ENCODE measurements at places on chromosomes 1 and 21.

- peak; percentile 35 for DNase-seq
Measured at GRCh38 chr1:209645574-209646452, 6.4 kb downstream of the LAMB3 start.

DNA sequence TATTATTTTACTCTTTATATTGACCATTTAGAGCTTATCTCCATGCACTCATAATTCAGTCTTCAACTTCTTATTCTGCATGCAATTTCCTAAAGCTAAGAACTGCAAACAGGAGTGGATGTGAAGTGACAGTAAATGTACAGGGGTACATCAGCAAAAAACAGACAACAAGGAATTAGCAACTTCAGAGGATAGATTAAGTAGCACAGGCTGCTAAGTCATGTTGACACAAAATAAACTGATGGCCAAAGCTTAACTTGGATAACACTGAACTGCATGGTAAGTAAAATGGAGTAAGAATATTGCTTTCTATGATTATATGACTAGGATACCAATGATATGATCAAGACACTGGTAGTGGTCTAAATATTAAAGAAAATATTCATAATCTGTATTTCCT is 66.5 kb downstream of the USP24 start:
- no peak for DNase-seq

GRCh38 chr1:101365878-101366277 is 129.1 kb downstream of the S1PR1 start:
- DNase-seq = no peak

- DNase-seq = peak; percentile 55
Measured at GRCh38 chr1:193058529-193059281, 455 bp downstream of the UCHL5 start.

DNA sequence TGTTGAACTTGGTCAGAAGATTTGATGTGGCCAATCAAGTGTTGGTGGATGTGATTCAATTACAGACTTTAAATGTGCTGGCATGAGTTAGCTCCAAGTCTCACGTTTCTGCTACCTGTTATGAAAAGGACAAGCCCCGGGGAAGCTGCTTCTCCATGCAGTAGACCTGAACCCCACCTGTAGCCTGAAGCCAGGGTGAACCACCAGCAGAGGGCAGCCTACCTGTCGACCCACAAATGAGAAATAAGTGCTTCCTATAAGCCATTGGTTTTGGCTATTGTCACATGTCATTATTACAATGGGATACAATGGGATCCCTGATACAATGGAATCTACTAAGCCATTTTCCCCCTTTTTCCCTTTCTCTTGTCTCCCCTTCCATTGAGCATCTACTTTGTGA is 230.2 kb downstream of the PRDM2 start:
- DNase-seq = no peak

DNA sequence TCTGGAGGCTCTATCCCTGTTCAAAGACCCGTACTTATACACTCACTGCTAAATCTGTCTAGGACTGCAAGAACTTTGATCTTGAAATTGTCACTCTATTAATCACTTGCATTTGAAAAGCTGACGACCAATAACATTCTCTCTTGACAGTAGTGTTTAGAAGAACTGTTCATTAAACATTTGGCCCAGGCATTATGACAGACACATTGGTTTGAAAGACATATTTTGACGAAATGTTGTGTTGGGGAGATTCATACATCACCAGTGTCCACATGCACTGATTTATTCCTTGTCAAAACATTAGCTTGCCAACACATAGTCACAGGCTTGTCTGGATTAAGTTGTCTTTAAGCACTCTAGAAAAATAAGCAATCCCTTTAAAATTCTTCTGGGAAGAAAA is 951.3 kb downstream of the ADGRL2 start:
- DNase-seq = no peak

GRCh38 chr1:210523830-210524229 is 195.1 kb downstream of the HHAT start:
- no peak for DNase-seq

GRCh38 chr1:26826261-26827105 is at the start of gene ZDHHC18:
Gene ZDHHC18, plus strand, starts transcription at chr1:26826688. Its CDS starts 117 bp downstream, at chr1:26826805.
- DNase-seq = peak; percentile 64

- no peak for DNase-seq
Measured at GRCh38 chr21:43825936-43826622, 36.7 kb downstream of the RRP1 start.

DNA sequence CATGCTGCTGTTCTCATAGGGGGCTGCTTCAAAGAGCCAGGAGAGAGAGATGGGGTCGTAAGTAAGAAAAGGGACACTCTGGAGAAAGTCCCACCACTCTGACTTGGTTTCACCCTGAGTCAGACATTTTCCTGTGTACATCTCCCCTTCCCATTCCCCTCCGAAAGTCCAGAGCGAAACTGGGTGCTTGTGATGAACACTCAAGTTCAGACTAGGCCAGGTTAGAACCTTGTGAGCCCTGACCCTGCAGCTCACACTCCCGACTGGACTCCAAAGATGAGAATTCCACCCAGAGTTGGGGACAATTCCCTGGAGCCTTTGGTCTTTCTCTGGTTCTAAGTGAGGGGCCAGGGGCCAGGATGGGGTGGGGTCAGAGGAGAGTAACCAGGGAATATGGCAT is 139.5 kb downstream of the CNIH3 start:
- DNase-seq = no peak

GRCh38 chr1:174988539-174988938 is 11.2 kb upstream of the CACYBP start:
- no peak for DNase-seq

DNA sequence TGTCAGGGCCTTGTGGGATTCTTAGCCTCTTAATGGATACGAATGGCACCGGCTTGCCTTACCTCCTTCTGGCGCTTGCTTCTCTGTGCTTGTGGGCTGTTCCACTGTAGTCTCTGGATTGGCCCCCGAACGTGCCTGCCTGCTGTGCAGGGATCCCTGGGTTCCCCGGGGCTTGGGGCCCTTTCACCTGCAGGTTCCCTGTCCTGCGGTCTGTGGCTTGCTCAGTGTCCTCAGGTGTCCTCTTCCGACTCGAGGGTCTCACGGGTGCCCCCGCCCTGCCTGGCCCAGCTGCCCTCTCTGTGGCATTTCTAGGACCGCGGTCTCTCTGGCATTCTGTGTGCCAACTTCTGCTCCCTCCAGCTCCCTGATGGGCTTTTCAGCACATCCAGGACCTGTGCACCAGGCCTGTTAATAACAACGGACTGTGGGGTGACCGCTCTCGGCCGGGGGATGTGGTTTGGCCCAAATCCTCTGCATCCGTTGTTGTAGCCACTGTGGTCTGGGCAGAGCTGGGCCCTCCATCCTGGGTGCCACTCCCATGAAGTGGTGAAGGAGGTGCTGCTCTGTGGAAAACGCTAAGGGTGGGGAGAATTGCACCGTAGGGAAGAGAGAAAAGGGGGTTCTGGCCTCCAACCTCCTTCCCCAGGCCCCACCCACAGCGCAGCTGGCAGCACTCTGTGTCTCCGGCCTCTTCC is 12.4 kb downstream of the COL18A1 start:
- peak; percentile 52 for DNase-seq

- no peak for DNase-seq
Measured at GRCh38 chr1:81799939-81800694, 617 bp upstream of the ADGRL2 start.

DNA sequence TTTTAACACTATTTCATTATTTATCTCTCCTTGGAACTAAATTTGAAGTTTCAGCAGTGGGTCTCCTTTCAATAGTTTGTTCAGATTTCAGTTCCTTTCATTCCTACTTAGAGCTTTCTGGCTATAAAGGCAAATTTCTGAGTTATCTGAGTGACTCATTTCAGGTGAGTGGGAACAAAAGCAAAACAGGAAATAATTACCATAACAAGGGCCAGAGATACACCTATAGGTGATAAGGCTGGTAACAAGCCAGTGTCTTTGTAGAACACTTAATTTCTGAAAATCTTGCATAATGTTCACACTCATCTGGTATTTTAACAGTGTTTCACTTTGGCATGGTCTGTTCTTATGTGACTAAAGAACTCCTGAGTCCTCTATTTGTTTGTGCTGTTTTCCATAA is 64.5 kb upstream of the PRRC2C start:
- DNase-seq = no peak

- DNase-seq = peak; percentile 39
Measured at GRCh38 chr21:25039461-25040380, 567.6 kb downstream of the MRPL39 start.

GRCh38 chr21:32337206-32337605 is 38.6 kb downstream of the MRAP start:
- DNase-seq = no peak
